ENCODE measurements at places on chromosomes 2 and 18. TPM values are rescaled to one million over a fixed set of nuclear protein-coding genes. Genes with fewer than 3 reads are reported as not detected.

Gene MTIF2
- total RNA-seq, result 27.1 TPM

Gene CNDP1
- total RNA-seq, result 0.31 TPM

Gene OR6B2
- total RNA-seq, result 0.33 TPM

Gene CDKL4
- 1.0 TPM for total RNA-seq

Gene CCDC68
- total RNA-seq, result 0.05 TPM

Gene DYNAP
- not detected for total RNA-seq

Gene VWA3B
- total RNA-seq, result 0.17 TPM

Gene PLB1
- total RNA-seq, result 2.5 TPM

Gene PCBP1
- 196 TPM for total RNA-seq

Gene LOXL3
- total RNA-seq, result 10.0 TPM

Gene RGPD4
- total RNA-seq, result 0.22 TPM

Gene UGT1A4
- not detected for total RNA-seq

Gene CYP20A1
- total RNA-seq, result 10.0 TPM

Gene CHRND
- 0.29 TPM for total RNA-seq

Gene FBLN7
- total RNA-seq, result 0.13 TPM

Gene AFF3
- total RNA-seq, result 26.2 TPM

Gene DLGAP1
- total RNA-seq, result 18.9 TPM

Gene RNU2-63P
- total RNA-seq, result 62.5 TPM

Gene GPR35
- total RNA-seq, result 0.45 TPM

Gene CLEC4F
- not detected for total RNA-seq

Gene DPP4
- 1.9 TPM for total RNA-seq

Gene LIMS3
- total RNA-seq, result not detected

Gene HOXD12
- total RNA-seq, result not detected

Gene CD8A
- total RNA-seq, result 0.11 TPM

Gene MTCL1
- total RNA-seq, result 13.8 TPM

Gene DNER
- 63.1 TPM for total RNA-seq

Gene CD28
- total RNA-seq, result 0.05 TPM

Gene C2orf72
- 0.69 TPM for total RNA-seq

Gene CDCA7
- 1.7 TPM for total RNA-seq

Gene LRRC30
- total RNA-seq, result not detected

Gene ONECUT2
- 0.20 TPM for total RNA-seq

Gene TRIM43
- 0.27 TPM for total RNA-seq

Gene RGPD8
- total RNA-seq, result 16.4 TPM

Gene RBM44
- 0.22 TPM for total RNA-seq

Gene CDH2
- 174 TPM for total RNA-seq

Gene PRSS56
- 0.49 TPM for total RNA-seq

Gene NEURL3
- total RNA-seq, result not detected

Gene INHA
- 0.50 TPM for total RNA-seq

Gene ESPNL
- 0.71 TPM for total RNA-seq

Gene REG1B
- total RNA-seq, result not detected

Gene NYAP2
- 7.9 TPM for total RNA-seq

Gene PARD6G
- 6.2 TPM for total RNA-seq

Gene GMPPA
- total RNA-seq, result 11.9 TPM

Gene TACR1
- total RNA-seq, result 2.4 TPM

Gene SLC23A3
- total RNA-seq, result 0.31 TPM

Gene DNAH7
- total RNA-seq, result 2.5 TPM

Gene DTNA
- total RNA-seq, result 25.8 TPM

Gene SP3
- 66.6 TPM for total RNA-seq

Gene CHPF
- 20.0 TPM for total RNA-seq
